ENCODE measurements at places on chromosomes 5 and 9.

DNA sequence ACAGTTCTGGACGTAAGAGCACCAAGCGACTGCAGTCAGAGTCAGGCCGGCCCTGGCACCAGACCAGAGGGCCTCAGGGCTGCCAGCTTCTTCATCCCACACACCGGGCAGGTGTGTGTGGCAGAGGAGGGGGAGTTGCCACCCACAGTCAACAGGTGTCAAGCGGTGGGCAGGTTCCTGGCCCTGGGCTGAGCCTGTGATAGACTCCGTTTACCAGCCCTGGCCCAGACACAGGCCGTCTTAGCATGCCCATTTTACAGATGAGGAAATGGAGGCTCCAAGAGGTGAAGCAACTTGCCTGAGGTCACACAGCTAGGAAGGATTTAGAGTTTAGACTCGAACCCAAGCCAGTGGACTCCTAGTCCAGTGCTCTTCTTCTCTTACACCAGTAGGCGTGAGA is 71.8 kb downstream of the HMCN2 start:
- DNase-seq = no peak

DNA sequence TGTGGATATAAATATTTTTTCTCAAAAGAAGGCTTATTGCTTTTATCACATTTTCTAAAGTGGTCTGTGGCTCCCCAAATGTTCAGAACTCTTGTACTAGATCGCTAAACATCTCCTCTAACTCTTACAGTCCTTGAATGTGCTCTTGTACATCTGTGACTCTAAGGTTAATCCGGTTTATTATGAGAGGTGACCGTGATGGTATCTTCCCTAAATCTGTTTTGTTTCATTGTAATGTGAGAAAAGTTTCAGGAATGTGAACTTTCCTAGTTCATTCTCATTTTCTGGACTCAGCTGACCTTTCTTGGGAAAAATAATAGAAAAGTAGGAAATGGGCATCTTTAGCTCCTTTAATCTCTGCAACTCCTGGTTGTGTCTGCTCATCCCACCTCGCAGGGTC is 94.5 kb upstream of the CD180 start:
- DNase-seq = no peak

DNA sequence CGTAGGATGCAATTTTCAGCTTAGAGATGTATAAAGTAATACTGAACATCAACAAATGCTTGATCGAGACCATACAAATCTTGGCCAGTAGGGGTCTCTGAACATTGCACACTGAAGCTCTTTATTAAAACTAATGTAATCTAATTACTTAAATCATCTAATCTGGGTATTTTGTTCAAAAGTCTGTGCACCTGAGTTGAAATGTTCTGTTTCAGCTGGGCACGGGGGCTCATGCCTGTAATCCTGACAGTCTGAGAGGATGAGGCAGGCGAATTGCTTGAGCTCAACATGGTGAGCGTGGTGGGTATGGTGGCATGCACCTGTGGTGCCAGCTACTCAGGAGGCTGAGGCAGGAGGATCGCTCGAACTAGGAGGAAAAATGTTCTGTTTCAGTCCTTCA is 41.0 kb downstream of the ESM1 start:
- peak; percentile 1 for DNase-seq

- no peak for DNase-seq
Measured at GRCh38 chr9:87878989-87879511, 3.6 kb upstream of the SPATA31E1 start.

- DNase-seq = no peak
Measured at GRCh38 chr9:134768709-134769351, 111.8 kb upstream of the FCN2 start.

DNA sequence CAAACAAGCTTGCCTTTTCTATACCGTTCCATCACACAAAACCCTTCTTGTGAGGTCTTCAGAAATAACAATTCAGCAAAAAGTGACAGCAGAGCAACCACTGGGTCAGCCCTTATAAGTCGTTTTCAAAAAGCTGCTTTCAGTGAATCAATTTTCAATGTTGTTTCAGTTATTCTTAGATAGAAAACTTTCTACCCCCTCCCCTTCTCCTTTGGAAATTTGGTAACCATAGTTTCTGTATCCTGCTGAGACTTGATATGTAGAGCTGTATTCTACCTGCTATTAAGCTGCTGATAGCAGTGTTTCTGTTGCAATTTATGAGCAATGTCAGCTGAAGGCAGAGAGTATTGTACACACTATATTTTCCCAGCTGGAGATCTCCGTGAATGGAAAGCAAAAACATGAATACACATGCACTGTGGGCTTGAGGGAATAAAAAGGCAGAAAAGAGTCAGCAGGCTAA is 75.7 kb downstream of the ZNF608 start:
- DNase-seq = no peak

- DNase-seq = no peak
Measured at GRCh38 chr9:108787690-108788048, 68.1 kb downstream of the ACTL7B start.

- DNase-seq = no peak
Measured at GRCh38 chr9:109901201-109901600, 121.2 kb downstream of the PALM2AKAP2 start.
